Hindlimb muscle (tissue), 1 donor: ENCODE measurements at places on chromosomes 5 and 9. TPM values are rescaled to one million over a fixed set of nuclear protein-coding genes. Genes with fewer than 3 reads are reported as not detected.

Gene COL27A1
- polyA plus RNA-seq, result 36.9 TPM

Gene SPATA31E1
- not detected for polyA plus RNA-seq

DNA sequence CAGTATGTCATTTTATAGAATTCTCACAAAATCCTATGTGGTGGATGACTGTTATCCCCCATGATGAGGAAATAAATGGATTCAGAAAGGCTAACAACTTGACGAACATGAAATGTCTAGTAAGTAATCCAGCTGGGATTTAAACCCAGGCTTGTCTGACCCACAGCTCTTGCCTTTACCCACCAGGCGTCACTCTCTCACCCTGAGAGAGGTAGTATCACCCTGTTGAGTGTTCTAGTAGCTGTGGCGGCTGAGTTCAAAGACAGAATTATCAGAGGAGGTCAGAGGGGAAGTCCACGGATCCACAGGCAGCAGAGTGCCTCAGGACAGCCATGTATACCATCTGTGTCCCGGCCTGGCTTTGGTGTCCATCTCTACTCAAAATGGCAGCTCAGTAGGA is 113.8 kb downstream of the ZNF462 start:
- no peak for DNase-seq

- DNase-seq, result no peak
These were observed 21.1 kb downstream of the GEMIN5 start for GRCh38 chr5:154916874-154917273.

GRCh38 chr5:121668635-121669034 is 183.0 kb upstream of the FTMT start:
- DNase-seq, result no peak

Gene IFNA1
- not detected for polyA plus RNA-seq

Gene PPP2R2B
- polyA plus RNA-seq, result 1.2 TPM

GRCh38 chr9:82805027-82805426 is 257.9 kb downstream of the RASEF start:
- DNase-seq, result no peak

GRCh38 chr5:61030163-61030482 is 85.1 kb downstream of the NDUFAF2 start:
- DNase-seq, result no peak

DNA sequence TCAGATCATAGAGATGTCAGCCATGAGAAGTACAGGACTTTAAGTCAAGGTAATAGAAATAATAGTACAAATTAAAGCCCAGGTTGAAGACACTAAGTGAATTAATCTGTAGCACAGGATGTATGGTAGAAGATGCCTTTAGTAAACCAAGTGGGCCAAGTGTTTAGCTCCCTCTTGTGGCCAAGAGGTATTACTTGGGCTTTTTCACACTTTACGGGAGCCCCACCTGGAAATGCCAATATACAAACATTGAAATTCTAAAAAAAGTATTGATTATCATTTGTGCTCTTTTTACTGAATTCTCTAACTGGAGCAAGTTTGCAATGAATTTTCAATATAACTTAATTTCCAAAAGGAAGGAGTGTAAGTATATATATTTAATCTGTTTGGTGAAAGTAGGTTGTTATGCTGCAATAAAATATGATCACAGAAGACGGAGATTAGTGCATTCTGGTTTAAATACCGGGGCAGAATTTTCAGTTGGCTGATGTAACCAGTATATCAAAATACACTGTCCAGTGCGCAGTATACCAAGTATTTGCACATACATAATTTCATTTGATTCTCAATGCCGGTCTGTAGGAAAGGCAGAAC is 84.7 kb downstream of the PARP8 start:
- peak; percentile 21 for DNase-seq

- no peak for DNase-seq
These were observed 115.5 kb upstream of the DMRT1 start for GRCh38 chr9:726005-726404.

DNA sequence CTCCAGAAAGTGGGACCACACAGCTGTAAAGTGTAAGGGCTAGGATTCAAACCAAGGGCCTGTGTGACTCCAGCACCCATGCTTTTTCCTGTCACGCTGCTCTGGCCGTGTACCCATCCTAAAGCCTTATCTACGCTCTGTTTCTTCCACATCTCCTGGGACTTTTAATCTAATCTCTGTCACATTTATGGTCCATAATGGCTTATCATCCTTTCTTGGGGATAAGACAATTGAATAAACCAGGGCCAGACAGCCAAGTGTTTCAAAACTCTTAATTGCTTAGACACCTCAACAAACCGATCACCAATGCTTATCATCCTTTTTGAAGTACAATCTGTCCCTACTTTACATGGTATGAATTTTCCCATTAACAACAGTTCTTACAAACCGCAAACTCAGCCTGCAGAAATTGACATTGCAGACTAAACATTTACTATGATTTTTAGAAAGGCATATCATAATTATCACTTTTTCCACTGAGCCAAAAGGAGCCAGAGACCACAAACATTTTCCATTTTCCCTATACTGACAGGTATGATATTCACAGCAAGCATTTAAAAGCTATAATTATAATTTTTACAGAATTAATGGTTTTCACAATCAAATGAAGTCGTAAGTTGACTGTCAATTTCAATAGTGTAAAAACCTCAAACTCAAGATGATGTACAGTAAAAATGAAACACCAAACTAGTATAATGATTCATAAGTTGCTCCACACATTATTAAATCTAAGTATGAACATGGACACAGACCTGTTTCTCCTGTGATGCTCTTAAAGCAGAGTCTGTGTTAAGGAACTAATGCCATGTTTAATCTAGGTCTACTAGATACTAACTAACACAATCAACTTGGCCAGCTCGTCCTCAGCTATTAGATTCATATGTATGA is 99.5 kb downstream of the FBXW11 start:
- no peak for DNase-seq

DNA sequence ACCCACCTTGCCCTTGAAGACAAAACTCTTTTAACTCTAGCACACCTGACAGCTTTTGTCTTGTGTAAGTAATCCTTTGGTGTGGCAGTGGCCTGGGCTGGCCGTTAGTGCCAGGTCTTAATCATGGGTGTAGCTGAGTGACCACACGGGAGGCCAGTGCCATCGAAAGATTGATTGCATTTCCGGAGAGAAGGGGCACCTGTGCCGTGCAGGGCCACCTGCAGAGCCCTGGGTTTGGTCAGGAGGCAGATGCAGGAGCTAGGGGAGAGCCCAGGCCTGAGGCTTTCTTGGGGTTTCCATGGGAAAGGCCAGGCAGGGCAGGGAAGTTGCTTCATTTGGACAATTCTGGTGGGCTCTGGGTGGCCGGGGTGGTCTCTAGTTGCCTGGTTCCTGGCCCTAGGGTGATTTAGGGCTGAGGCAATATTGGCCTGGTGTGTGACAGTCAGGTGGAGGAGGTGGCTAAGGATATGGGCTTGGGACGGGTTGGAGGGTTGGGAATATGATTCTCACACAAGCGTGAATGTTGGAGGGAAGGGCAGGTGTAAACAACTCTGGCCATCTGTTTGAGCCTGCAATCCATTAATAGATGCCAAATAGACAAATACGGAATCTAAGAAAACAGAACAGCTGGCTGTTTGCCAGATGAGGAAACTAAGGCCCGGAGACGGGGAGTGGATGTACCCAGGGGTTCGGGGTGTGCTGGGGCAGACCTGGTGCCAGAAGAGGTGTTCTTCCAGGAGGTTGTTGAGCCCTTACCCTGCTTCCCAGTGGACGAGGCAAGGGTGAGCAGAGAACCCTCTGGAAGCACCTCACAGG is 4.6 kb downstream of the DBH start:
- DNase-seq, result no peak

Gene POLR3G
- polyA plus RNA-seq, result 2.4 TPM

DNA sequence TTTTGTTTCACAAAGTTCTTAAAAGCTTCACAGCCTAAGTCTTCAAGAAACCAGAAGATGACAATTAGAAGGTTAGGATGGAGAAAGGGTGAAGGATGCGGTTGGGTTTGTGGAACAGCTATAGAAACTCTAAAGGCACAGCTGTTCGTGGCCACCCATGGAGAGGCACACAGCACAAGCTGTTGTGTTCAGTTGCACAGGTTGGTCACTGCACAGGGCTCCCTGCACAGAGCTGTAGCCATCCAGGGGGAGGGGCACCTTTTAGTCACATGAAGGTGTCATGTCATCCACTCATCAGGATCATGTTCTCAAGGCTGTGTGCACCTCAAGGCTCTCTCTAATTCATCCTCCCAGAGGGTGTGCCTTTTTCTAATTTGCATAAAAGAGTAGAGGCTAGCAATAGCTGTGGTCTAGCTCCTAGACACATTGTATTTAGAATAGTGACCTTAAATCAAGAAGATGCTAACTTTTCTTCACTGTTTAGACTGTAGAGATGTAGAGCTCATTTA is 5.0 kb upstream of the RASGRF2 start:
- no peak for DNase-seq

Gene MEIKIN
- polyA plus RNA-seq, result not detected

DNA sequence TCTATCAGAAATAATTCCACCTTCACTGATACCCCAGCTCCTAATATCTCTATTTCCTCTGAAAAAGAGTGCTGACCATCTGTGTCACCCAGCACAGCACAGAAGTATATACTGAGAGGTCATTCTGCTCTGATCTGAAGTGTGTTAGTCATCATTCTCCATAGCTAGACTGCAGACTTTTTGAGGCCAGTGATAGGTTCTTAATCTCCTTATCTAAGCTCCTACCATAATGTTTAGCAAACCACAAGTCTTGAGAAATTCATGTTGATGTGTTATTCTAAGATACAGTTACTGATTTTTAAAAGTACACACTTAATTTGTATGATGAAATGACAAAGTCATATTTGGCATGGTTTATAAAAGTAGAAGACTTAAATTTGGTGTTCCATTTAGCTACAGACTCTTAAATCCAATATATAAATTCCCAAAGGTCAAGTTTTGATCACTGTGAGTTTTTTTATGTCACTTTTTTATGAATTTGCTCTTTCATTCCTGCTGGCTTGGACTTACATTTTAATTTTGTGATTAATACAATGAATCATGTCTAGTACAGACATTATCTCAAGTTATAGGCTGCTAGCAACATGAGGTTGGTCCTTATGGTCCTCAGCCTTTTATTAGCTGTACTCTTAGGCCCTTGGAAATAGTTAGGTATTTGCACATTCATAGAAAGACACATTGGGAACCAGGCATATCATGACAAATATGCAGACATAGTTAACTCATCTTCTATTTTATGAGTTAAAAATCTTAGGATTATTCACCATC is 380.8 kb downstream of the EBF1 start:
- no peak for DNase-seq

GRCh38 chr5:60668686-60669304 is 31.2 kb downstream of the DEPDC1B start:
- peak; percentile 18 for DNase-seq

Gene GFRA3
- 2.8 TPM for polyA plus RNA-seq

DNA sequence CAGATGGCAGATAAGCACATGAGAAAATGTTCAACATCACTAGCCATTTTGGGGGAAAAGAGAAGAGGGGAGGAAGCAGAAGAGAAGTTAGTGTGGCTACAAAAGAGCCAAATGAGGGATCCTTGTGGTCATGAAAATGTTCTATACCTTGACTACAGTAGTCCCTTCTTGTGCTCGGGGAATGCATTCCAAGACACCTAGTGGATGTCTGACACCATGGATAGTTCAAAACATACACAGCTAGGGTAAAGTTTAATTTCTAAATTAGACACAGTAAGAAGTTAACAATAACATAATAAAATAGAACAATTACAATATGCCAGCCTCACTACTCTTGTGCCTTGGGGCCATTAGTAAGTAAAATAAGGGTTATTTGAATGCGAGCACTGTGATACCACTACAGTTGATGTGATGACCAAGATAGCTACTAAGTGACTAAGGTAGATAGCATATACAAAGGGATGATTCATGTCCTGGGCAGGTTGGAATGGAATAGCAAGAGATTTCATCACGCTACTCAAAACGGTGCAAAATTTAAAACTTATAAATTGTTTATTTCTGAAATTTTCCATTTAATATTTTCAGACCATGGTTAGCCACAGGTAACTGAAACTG is 344.1 kb downstream of the NR2F1-AS1 start:
- no peak for DNase-seq

Gene HK3
- polyA plus RNA-seq, result 1.4 TPM

DNA sequence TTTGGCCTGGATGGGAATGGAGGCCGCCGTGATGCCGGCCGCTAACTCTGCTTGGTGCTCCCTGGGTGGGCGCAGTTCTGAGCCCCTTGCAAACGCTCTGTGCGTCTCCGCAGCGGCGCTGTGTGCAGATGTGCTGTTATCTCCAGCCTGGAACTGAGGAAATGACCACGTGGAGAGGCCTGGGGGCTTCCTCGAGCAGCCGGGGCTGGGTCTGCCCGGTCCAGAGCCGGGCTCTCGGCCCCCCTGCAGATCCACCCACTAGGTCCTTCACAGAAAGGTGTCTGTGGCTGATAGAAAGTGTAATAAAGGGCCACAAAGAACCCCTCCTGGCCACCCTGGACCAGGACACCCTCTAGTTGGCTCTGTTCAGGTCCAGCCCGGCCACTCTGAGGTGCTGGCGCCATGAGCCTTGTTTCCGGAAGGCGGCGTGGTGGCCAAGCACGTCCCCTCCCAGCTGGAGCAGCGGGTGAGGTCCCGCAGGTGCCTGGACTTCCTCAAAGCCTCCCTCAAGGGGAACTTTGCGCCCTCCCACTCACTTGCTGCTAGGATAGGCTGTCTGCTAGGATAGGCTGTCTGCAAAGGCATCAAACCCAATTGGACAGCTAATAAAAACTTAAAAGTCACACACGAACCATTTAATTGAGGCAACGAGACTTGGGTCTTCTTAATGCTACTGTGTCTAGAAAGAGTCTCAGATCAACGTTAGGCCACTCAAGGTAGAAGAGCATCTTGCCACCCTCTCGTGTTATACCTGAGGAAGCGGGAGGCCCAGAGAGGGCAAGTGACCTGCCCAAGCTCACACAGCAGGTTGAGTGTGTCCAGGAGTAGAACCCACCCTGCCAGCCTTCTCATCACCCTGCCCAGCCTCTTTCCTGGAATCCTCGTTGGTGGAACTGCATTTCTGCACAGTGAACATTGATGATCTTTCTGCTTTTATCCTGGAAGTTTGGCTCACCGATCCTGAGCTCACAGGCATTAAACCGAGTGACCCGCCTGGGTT is 109.3 kb upstream of the FCN2 start:
- DNase-seq, result no peak

DNA sequence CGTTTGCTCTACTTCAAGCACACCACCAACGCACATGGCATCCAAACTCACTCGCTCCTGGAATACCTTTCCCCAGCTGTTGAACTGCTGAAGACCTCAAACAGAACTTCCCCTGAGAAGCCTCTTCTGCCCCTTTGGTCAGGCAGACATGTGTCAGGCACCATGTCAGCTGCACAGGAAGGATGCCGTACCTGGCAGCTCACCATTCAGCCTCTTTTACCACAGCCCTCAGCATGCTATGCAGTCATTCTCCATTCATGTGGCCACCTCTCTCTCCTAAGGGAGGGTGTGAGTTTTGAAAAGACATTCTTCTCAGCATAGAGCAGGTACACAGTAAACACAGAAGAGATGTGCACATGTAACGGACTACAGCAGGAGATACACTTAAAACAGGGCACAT is 14.2 kb downstream of the IL4 start:
- DNase-seq, result no peak

Gene ARSI
- 8.2 TPM for polyA plus RNA-seq

GRCh38 chr9:113386571-113387393 is 10.0 kb upstream of the HDHD3 start:
- DNase-seq, result no peak

GRCh38 chr5:150540615-150541396 is 32.9 kb downstream of the NDST1 start:
- DNase-seq, result no peak
